ENCODE measurements at places on chromosomes 6 and 20.

- DNase-seq: no peak
Measured at GRCh38 chr6:35089935-35090505, 51.1 kb downstream of the TCP11 start.

DNA sequence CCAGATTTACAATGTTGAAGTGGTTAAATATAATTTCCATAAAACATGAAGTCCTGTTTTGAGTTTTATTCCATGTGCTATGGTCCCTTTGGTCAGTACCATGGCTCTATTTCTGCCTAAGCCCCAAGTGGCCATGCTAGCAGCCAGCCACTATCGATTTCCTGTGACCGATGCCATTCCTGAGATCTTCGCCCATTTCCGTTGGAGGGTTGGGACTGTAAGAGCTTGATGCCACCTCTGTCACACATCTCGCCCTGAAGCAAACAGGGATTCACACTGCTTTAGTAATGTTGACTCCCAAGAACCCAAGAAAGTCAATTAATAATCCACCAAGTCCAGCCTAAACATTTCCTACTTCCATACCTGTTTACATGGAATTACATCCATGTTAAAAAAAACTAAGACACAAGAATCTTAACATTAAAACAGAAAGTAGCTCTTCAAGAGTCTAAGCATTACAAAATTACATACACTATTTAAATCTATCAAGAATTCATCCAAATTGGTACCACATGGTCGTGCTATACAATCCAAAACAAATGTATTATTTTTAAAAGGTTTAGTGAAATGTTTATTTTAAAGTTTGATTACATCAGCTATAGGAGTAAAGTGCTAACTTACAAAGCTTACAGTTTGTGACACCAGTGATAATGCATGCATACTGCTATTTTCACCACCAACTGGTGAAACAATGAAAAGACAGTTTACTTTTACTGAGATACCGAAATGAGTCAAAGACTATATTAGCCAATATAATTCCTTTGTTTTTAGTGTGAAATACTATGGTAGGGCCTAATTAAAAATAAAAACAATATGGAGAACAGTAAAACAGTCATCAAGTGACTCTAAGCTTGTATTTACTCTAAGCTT lies 2.5 kb downstream of the RBM39 start:
- DNase-seq: no peak

DNA sequence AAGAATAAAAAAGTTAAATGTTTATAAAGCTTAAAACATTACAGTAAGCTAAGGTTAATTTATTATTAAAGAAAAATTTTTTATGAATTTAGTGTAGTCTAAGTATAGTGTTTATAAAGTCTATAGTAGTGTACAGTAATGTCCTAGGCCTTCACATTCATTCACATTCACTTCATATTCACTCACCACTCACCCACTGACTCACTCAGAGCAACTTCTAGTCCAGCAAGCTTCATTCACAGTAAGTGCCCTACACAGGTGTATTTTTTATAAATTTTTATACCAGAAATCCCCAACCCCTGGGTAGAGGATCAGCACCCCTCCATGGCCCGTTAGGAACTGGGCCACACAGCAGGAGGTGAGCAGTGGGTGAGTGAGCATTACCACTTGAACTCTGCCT lies 24.3 kb upstream of the ADGRF1 start:
- DNase-seq: no peak

DNA sequence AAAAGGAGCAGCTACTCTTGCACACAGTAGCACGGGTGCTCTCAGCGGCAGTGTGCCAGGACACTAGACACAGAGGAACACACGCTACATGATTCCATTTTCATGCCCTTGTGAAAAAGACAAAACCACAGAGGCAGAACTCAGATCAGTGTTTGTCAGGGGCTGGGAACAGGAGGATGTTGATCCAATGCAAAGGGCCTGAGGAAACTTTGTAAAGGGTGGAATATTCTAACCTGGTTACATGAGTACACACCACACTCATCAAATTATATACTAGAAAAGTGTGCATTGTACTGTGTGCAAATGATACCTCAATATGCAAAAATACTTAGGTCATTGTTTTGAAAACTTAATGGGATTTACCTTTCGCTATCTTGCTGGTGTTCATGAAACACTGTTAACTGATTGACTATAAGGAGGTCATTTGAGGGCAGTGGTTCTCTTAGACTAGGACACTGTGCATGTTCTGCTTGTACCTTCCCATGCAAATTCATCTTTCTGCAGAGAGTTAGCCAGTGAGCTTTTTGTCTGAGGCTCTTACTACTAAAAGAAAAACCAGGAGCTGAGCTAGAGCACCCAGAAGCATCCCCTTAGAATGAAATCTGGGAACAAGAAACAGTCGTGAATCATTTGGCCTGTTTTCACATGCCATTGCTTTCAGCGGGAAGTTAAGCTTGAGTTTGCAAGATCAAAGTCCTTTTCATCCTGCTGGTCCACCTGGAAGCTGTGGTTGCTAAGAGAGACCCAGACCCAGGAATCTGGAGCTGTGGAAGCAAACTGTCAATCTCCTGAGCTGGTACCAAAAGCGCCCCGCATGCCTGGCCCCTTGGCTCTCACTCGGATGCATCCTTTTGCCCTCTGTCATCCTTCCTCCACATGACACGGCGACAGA lies 204.8 kb downstream of the TTLL2 start:
- no peak for DNase-seq

GRCh38 chr6:134138226-134138975 lies 86.0 kb upstream of the SLC2A12 start:
- DNase-seq: no peak

- DNase-seq: no peak
Measured at GRCh38 chr20:11158146-11158545, 484.3 kb upstream of the JAG1 start.

Measured in CD4-positive, alpha-beta T cell treated with Interferon gamma for 1 hour (primary cell).